ENCODE measurements at places on chromosomes 1 and 21.
A peak's percentile ranks its signal among the peaks of the same experiment; 100 is the strongest.

- no peak for DNase-seq
These were observed 5.9 kb downstream of the TRAPPC3 start for GRCh38 chr1:36143424-36143823.

- DNase-seq = no peak
These were observed 18.1 kb upstream of the MYSM1 start for GRCh38 chr1:58717979-58718378.

GRCh38 chr1:43279161-43279560, 6.2 kb downstream of the C1orf210 start:
- DNase-seq = no peak

DNA sequence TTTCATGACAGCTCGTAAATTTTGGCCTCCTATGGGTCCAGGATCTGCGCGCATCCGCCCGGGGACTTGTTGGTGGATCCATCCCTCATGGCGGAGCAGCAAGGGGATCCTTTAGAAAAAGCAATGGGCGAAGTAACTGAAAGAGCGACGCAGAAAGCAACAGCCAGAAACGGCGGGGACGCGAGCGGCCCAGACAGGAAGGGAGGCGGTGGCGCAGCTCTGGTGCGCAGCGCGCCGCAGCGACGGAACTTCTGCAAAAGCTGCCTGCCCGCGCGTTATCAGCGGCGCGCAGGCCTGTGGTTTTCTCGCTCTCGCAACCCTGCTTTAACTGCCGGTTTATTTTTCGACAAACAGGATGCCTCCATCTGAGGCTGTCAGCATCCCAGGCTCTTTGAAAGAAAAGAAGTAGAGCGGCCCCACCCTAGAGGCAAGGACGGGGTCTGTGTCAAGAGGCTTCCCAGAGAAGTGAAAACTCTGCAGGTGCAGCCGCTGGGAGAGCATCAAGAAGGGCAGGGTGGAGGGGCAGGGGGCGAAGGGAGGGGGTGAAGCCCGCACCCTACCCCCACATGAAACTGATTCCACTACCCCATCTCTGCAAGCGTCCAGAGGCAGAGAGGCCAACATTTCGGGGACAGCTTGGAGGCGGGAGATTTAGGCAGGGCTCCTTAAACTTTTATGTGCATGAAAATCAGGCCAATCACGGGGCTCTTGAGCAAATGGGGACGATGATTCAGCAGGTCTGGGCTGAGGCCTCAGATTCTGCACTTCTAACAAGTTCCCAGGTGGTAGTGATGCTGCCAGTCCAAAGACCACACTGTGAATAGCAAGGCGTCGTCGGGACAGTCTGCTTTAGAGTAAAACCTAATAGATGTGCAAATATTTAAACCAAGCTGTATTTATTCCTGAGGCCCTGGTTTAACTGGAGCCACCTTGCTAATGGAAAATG, 22.2 kb downstream of the RUNX1 start:
- peak; percentile 76 for DNase-seq

- no peak for DNase-seq
These were observed 121.6 kb upstream of the SLC25A33 start for GRCh38 chr1:9417695-9418094.

DNA sequence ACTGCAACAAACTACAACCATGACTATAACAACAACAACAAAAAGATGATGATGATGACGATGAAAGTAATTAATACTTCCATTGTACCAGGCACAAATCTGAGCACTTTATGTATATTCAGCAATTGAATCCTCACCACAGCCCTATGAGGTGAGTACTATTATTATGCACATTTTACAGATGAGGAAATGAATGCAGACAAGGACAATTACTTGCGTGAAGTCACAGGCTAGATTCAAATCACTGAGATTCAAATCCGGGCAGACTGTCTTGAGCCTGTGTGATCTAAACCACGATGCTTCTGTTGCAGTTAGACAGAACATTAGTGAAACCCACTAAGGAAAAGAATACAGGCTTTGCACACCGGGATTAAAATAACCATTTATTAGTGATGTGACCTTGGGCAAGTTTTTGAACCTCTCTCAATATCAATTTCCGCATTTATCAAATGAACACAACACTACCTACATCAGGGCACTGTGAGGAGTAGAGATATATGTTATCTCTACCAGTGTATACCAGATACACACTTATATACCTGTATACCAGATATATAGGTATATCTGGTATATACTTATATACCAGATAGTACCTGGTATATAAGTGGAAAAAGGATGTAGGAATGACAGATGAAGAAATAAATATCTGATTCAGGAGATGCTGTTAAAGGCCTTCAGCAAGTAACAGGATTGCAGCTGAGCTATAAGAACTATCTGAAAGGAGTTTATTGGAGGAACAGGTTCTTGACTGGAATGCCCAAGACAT, 34.3 kb upstream of the GALNT2 start:
- DNase-seq = no peak

DNA sequence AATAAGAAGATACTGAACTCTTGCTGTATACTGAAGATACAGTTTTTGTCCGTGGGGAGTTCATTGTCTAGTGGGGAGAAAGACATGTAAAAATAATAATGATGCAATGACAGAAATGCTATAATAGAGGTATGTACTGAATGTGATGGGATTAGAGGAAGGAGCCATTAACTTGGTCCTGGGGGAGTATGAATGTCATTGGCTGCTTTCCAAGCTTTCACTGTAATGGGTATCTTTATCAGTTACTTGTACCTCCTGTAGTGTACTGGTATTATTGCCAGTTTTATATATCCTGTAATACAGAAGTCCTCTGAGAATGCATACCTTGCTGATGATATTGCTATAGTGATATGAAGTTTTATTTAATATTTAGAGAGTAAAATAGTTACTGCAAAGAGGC, 7.4 kb downstream of the BTBD8 start:
- no peak for DNase-seq

DNA sequence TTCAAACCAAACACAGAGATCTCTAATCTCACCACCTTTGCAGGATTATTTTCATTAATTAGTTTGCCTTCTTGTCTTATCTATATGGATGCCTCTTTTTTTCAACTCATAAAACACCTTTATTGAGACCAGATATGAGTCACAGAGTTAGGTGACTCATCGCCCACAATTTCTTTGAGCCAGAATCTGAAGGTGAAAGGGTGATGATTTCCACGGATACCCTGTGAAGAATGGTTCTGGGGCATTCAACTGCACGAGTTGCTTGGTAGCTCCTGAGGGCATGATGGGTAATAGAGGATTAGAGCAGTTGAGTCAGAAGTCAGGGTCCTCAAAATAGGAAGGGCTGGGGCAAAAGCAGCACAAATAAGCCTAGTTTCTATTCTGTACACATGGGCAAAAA, 128.2 kb downstream of the TBX19 start:
- DNase-seq = no peak

GRCh38 chr1:9374748-9375341, 82.2 kb downstream of the SPSB1 start:
- no peak for DNase-seq

GRCh38 chr21:34354836-34355235, 9.0 kb upstream of the KCNE2 start:
- no peak for DNase-seq

GRCh38 chr1:4002741-4003140, 102.7 kb upstream of the C1orf174 start:
- DNase-seq = no peak

GRCh38 chr21:44405948-44406872, 49.1 kb upstream of the LRRC3 start:
- DNase-seq = peak; percentile 22

DNA sequence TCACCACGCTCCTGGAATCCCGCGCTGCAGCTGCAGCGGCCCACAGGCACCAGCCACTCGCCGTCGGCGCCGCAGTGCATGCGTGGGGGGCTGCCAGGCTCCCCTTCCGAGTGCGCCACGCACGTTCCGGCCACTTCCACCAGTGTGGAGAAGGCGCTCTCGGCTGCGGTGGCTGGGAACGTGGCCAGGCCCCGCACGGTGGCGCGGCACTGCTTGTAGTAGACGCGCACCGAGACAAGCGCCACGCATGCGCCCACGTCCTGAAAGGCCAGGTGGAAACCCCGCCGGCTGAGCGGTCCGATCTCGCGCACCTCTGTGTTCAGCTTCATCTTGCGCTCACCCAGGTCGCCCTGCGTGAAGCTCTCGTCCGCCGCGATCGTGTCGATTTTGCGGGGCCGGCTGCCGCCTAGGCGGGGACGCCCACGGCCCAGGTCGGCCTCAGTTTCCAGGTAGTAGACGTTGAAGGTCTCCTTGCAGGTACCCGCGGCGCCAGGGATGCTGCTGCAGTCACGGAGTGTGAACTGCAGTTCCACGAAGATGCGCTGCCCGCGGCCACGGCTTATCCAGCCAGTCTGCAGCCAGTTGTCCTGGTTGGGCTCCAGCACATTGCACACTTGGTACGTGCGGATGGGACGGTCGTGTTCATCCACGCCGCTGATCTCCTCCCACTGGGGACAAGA, 3.4 kb downstream of the EPHA10 start:
- DNase-seq = no peak

DNA sequence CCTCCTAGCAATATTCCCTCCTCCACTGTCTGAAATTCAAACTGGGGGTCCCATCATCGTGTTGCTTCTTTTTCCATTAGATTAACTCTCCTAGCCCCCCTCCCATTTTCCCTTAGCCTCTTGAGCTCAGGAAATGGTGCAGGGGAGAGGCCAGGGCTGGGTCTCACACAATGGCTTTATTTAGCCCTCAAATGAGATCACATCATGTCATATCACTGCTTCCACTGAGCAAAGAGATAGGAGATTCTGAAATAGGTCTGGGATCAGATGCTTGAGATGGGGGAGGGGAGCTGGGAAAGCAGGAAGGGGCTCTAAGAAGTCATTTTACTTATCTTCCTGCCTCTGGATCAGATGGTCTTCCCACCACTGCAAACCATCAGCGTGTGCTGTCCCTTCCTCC, 17.8 kb upstream of the ARHGEF2 start:
- DNase-seq = no peak

DNA sequence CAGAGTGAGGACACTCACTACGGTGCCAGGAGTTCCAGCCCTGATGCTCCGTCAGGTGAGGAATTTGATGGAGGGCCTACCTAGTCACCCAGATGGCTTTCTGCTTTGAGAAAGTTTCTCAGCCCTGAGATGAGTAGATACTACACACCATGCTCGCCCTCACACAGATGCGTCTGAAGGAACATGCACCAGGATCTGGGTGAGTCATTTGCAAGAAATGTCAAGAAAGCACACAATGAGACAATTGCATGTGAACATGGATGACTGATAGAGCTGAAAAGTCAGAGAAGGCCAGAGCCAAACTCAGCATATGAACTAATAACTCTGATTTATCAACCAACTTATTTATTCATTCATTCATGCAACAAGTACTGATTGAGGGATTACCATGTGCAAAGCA, 483.9 kb downstream of the OMA1 start:
- no peak for DNase-seq

DNA sequence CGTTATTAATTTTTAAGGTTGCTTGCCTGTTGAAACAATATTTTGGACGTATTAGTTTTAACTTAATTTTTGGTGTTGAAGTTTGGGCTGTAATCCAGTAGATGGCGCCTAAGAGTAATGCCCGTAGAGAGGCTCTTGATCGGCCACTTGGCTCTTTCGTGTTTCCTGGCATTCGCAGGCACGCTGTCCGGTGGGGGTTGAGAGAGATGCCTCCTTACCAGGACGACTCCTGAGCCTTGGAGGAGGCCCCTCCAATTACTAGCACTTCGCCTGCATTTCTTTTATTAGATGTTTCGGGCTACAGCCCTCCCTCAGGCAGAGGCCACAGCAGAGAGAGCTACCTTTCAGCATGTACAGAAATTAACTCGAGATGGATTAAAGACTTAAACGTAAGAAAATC, 12.0 kb downstream of the OR2M4 start:
- DNase-seq = no peak

DNA sequence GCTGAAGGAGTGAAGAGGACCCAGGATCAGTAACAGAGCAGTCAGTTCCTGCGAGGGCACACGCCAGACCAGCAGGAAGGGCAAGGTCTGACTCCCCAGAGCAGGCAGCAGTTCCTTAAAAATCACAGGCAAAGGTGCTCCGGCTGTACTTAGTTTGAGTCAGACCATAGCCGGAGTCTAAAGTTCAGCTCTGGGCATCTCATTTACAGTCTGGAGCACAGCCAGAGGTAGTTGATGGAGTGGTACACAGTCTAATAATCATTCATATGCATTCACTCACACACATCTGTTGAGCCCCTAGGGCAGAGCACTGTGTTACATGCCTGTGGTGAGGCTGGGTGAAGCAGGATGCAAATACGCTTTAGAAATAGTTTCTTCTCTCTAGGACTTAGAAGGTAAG, 7.3 kb upstream of the AMIGO1 start:
- DNase-seq = no peak

GRCh38 chr1:36349839-36350238, 26.4 kb upstream of the EVA1B start:
- DNase-seq = no peak

DNA sequence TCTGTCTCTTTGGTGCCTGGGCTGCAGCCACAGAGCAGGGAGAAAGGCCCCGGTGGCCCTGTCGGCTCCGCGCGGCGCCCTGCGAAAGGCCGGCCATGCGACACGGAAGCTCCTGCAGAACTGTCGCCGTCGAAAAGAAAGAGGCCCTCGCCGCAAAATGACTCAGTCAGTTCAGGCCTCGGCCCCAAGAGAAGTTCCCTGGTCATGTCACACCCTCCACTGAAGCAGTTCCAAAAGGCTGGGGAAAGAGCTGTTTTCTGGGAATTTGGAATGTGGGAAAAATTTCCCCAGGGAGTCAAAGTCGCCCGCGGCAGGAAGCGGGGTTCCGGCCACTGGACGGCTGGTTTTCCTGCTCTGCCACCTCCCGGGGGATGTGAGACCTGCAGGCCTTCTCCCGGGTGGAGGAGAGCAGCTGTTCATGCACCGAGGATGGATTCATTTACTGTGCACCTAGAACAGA, 115.8 kb upstream of the ZNF678 start:
- DNase-seq = no peak

- DNase-seq = no peak
These were observed 71.7 kb upstream of the SIM2 start for GRCh38 chr21:36627242-36627641.

DNA sequence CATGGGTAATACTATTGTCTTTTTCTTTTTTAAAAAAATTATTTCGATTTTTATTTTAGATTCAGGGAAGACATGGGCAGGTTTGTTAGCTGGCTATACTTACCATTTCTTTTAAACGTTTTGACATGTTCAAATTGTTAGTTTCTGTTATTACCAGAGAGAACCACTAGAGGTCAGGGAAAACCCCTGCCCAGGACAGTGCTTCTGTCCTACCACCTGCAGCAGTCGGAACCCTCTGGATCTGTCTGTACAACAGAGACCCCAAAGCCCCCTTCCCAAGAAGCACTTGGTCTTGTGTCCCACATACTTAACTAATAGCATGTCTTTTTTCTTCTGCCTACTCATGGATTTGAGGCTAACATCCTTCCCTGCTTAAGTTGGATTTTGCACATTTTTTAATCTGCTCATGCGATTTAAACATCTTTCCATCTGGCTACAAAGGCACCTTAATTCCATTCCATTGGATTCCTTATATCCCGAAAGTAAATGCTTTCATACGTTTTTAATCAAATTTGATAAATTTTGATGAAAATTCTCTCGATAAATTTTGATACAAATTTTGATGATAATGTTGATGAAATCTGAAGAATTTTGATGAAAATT, 10.0 kb upstream of the C1orf115 start:
- DNase-seq = peak; percentile 27

- DNase-seq = no peak
These were observed 27.5 kb downstream of the TBX15 start for GRCh38 chr1:118960567-118961136.
